ENCODE measurements at places on chromosomes 7 and 10. TPM values are rescaled to one million over a fixed set of nuclear protein-coding genes. Genes with fewer than 3 reads are reported as not detected.
A peak's percentile ranks its signal among the peaks of the same experiment; 100 is the strongest.

DNA sequence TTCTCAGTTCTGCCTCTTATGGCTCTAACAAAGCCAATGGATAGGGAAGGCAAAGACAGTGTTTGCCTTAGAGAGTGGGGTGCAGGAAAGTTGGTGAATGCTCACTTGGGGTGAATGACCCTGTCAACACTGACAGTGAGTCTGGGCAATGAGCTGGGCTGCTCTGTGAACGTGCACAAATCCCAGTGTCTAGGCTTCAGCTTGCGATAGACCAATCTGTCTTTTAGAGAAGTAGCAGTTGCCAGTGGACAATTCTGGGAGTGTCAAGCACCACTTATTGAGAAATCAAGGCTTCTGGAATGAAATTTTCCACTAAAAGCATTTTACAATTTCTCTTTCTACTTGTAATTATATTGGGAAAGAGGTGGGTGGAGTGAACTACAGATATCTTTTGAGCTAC lies 141.4 kb downstream of the HERPUD2 start:
- H3K27ac ChIP-seq, result no peak overlapping the region
- H3K36me3 ChIP-seq, result no peaks in the 10 kb centered on the region
- DNase-seq, result no peak
- H3K4me1 ChIP-seq, result peaks cover 3% of the 10 kb centered on the region

GRCh38 chr7:148662646-148663045 lies 36.1 kb upstream of the CUL1 start:
- peaks cover 5% of the 10 kb centered on the region for H3K27me3 ChIP-seq
- peaks cover 2% of the 10 kb centered on the region for H3K4me1 ChIP-seq

GRCh38 chr7:12386313-12386740 lies 17.3 kb downstream of the VWDE start:
- no peaks in the 10 kb centered on the region for H3K27me3 ChIP-seq
- H3K36me3 ChIP-seq, result peaks cover 4% of the 10 kb centered on the region
- no peaks in the 10 kb centered on the region for H3K4me1 ChIP-seq
- no peak overlapping the region for H3K4me3 ChIP-seq
- no peak for DNase-seq

DNA sequence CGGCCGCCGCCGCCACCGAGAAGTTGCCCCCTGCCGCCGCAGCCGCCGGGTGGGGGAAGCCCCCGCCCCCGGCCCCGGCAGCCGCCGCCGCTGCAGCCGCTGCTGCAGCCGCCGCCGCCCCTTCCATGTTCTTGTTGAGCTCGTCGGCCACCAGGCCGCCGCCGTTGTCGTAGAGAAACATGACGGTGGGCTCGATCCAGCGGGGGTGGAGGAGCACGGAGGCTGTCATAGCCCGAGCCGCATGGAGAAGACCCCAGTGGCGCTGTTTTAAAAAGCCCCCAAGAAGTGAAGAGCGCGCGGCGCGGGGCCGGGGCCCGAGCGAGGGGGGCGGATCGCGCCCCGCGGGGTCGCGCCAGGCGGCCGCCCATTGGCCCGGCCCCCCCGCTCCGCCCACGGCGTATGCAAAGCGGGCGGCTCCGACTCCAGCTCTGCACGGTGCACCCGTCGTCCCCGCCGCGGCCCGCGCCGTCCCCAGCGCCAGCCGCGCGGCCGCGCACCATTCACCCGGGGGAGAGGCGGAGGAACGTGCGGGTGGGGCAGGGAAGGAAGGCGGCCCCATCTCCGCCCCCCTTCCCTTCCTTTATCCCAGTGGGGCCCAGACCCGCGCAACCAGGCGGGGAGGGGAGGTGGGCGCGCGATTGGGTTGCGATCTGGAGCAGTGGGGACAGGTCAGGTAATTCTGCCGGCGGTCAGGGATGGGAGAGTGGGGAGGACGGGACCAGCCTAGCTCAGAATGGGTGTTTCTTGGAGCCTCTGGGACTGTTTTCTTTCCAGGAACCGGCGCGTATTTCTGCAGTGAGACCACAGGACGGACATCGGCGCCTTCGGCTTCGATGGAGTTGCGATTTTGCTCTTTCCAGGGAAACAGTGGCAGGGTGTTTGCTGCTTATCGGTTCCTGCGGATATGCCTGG lies at the start of gene HOXA13:
TSS of gene HOXA13 (minus strand) at position 243 of the 912 bp plus-strand sequence. CDS start at position 229, 14 bp downstream.
- DNase-seq, result no peak
- peaks cover 78% of the 10 kb centered on the region for H3K27me3 ChIP-seq
- peaks cover 6% of the 10 kb centered on the region for H3K36me3 ChIP-seq
- peak within 1 kb of the TSS; percentile 92 for H3K4me3 ChIP-seq
- peak within 1 kb of the TSS; percentile 86 for H3K27ac ChIP-seq

- no peak overlapping the region for H3K4me3 ChIP-seq
- peaks cover 2% of the 10 kb centered on the region for H3K4me1 ChIP-seq
- peaks cover 11% of the 10 kb centered on the region for H3K27me3 ChIP-seq
- DNase-seq, result no peak
- no peak overlapping the region for H3K27ac ChIP-seq
- H3K36me3 ChIP-seq, result no peaks in the 10 kb centered on the region
Measured at GRCh38 chr10:118112543-118113125, 65.9 kb upstream of the RAB11FIP2 start.

DNA sequence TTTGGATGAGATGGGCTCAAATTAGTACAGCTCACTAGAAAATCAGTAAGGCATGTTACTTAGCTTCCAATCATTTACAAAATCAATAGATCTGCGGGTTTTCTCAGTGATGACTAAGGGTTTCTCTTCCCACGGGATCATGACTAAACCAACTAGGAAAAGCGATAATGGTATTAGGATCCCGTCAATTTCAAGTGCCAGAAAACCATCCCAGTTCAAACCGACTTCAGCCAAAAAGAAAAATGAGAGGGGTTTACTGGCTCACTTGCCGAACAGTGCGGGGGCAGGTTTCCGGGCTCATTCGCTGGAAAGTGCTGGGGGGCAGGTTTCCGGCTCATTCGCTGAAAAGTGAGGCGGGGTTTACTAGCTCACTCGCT lies 62.1 kb upstream of the LYZL2 start:
- H3K4me1 ChIP-seq, result peaks cover 10% of the 10 kb centered on the region
- no peak overlapping the region for H3K4me3 ChIP-seq
- no peak overlapping the region for H3K27ac ChIP-seq
- peaks cover 16% of the 10 kb centered on the region for H3K27me3 ChIP-seq
- no peak for DNase-seq

DNA sequence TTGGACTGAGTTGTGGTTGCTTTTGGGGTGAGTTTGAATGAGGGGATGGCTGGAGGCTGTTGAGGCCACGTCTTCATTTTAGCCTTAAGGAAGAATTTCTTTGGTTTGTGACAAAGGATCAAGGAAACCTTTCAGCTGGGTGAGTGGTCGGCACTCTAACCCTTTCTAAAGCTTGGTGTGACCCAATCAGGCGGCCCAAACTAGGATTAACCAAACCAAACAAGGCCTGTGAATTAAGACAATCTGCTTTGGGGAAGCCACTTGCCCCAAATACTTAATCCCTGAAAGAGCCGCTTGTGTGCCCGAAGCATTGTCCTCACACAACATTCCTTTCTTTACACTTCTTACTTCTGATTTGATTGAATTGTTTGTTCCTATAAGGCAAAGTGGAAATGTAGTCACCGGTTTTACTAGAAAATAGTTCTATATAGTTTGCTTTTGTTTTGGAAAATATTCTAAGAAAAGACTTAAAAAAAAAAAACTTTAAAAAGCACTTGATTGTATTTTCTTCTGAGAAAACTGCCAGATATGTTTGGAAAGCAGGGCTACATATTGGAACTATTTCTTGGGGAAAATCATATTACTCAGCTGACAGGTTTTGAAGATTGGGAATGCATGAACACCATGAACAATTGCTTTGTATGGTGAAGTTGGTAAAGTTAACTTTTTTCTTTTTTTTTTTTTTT lies 272.4 kb upstream of the BMPER start:
- no peaks in the 10 kb centered on the region for H3K27me3 ChIP-seq
- no peaks in the 10 kb centered on the region for H3K4me1 ChIP-seq
- no peak for DNase-seq
- no peaks in the 10 kb centered on the region for H3K36me3 ChIP-seq

DNA sequence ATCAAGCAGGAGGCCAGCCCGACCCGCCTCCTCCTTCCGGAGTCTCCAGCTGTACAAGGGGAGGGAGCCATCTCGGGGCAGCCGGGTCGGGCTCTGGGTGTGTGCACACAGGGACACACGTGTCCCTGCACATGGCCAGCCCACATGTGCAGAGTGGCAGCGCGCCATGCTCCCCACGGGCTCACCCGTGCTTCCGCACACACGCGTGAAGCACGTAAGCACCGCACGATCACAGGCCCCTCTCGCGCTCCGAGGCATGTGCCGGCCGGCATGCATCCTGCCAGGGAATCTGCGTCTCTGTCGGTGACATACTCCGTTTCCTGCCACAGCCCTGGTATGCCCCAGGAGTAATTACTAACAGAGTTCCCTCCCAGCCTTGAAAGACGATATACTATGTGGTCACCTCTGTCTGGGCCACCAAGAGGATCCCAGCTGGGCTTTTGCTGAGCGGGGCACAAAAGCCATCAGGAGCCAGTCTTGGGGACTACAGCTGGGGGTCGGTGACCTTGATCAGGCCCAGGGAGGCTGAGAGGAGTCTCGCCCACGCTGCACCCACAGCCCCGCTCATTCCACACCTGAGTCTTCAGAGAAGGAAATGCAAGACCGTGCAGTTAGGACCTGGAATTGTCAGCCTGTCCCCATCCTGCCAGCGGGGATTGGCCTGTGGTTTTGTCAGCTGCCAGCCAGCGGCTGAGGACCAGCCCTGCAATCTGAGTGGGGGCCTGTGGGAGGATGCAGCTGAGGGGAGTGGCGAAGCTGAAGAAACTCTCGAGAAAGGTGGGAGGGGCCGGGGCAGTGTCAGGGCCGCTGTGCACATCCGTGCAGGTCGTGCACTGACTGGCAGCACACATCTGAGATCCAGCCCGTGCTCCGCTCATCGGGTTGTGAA lies 11.0 kb upstream of the LFNG start:
- H3K27me3 ChIP-seq, result no peaks in the 10 kb centered on the region
- H3K4me1 ChIP-seq, result peaks cover 45% of the 10 kb centered on the region
- peak; percentile 63 for DNase-seq

DNA sequence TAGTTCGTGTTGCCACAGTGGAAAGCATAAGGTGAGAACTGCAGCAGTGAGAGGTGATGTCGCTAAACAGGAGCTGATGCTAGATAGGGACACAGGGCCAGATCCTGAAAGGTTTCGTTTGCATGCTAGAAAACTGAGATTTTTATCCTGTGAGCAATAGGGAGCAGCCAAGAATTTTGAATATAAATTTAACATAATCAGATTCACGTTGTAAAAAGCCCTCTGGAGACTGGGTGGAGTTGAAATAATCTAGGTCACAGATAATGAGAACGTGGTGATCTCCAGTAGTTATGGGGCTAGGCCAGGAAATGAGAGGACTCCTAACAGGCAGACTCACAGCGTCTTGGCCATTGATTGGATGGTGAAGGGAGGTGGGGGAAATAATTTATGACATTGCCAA lies 92.1 kb upstream of the IMMP2L start:
- no peaks in the 10 kb centered on the region for H3K4me1 ChIP-seq
- no peak overlapping the region for H3K4me3 ChIP-seq
- no peak for DNase-seq

DNA sequence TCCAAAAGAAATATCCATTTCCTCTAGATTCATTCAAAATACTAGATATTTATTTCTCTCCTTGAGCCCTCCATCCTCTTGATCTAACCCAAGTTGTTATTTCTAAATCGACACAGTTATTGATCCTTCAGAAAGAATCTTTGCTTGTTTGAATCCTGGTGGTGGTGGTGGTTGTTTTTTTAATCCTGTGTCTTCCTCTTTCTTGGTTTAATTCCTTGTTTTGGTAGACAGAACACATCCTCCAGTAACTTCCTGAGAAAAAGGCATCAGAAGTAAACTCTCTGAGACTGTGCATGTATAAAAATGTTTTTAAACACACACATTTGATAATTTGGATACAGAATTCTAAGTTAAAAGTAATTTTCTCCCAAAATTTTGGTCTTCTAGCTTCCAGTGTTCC lies 49.9 kb downstream of the SIRT1 start:
- H3K27me3 ChIP-seq, result no peaks in the 10 kb centered on the region
- H3K4me3 ChIP-seq, result no peak overlapping the region
- H3K36me3 ChIP-seq, result peaks cover 3% of the 10 kb centered on the region
- peaks cover 4% of the 10 kb centered on the region for H3K4me1 ChIP-seq

GRCh38 chr10:14389981-14390590 lies 59.4 kb upstream of the FRMD4A start:
- DNase-seq, result no peak
- peak overlapping the region; percentile 14 for H3K27ac ChIP-seq
- H3K4me3 ChIP-seq, result peak overlapping the region; percentile 25
- H3K27me3 ChIP-seq, result peaks cover 12% of the 10 kb centered on the region

DNA sequence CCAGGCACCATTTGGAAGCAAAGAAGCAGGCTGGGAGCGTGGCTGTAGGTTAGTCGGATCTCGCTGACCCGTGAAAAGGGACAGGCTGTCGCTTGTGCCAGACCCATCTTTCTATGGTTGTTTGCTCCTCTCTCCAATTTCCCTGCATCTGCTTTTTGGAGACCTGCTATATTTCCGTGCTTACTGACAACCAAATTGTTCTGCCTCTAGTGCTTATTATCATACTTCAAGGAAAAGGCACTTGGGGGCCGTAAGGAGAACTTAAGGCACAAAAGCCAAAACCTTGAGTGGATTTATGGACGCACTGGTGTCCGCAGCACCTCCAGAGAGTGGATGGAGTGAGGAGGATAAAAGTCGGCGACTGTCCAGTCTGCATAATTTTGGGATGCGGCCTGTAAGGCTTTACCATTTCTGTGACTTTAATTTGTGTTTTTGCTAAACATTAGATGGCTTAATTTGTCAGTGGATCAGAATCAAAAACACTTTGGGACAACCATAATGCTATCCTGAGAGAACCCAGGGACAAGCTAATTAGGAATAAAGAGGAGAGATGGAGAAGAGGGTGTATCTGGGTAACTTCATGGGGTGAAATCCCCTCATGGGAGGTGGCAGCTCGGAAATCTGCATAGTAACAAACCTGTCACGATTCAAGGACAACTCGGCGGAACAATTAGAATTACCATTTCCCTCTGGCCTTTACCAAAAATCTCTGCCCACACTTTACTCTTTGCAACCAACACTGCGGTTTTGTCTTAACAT lies 206.7 kb downstream of the HDAC9 start:
- no peak overlapping the region for H3K4me3 ChIP-seq
- no peak for DNase-seq
- no peaks in the 10 kb centered on the region for H3K27me3 ChIP-seq
- no peak overlapping the region for H3K27ac ChIP-seq
- no peaks in the 10 kb centered on the region for H3K4me1 ChIP-seq

DNA sequence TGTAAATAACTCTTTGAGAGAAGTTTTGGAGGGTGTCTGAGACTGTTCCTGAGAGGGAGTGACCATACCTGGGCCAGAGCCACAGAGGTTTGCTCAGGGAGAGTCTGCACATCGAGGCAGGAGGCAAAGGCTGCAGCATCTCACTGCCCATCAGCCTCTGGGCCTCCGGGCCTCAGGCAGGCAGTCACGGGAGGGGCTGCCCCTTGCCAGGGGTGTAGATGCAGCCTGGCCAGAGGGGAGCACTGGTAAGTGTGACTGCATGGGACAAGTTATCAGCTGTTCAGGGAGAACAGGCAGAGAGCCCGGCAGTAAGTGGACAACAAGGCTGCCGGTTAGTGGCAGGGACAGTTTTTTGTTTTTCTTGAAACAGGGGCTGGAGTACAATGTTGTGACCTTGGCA lies 55.9 kb downstream of the ZNF467 start:
- peak overlapping the region; percentile 31 for H3K4me3 ChIP-seq
- no peaks in the 10 kb centered on the region for H3K27me3 ChIP-seq

- H3K36me3 ChIP-seq, result no peaks in the 10 kb centered on the region
- H3K4me3 ChIP-seq, result no peak overlapping the region
- no peaks in the 10 kb centered on the region for H3K27me3 ChIP-seq
- no peak for DNase-seq
- H3K27ac ChIP-seq, result no peak overlapping the region
- no peaks in the 10 kb centered on the region for H3K4me1 ChIP-seq
Measured at GRCh38 chr7:19249281-19249680, 104.1 kb upstream of the FERD3L start.

Gene DIP2C
- total RNA-seq, result 6.0 TPM

Gene ZC3HAV1L
- total RNA-seq, result 2.2 TPM

Gene KIF11
- total RNA-seq, result 1.0 TPM

Gene SPACDR
- total RNA-seq, result 1.7 TPM

Gene NUTM2B
- 1.3 TPM for total RNA-seq

Gene ZPBP
- total RNA-seq, result not detected

All from T-helper 17 cell (primary cell).